ENCODE measurements at places on chromosomes 7 and 10. TPM values are rescaled to one million over a fixed set of nuclear protein-coding genes. Genes with fewer than 3 reads are reported as not detected.

The LEP gene
- total RNA-seq: not detected

The UNC5B gene
- total RNA-seq: 12.0 TPM

The ASB15 gene
- not detected for total RNA-seq

The CALML3 gene
- total RNA-seq: not detected

The PSMC2 gene
- 91.5 TPM for total RNA-seq

The OR2A5 gene
- not detected for total RNA-seq

The HECW1 gene
- total RNA-seq: 0.28 TPM

The CLRN3 gene
- total RNA-seq: not detected

DNA sequence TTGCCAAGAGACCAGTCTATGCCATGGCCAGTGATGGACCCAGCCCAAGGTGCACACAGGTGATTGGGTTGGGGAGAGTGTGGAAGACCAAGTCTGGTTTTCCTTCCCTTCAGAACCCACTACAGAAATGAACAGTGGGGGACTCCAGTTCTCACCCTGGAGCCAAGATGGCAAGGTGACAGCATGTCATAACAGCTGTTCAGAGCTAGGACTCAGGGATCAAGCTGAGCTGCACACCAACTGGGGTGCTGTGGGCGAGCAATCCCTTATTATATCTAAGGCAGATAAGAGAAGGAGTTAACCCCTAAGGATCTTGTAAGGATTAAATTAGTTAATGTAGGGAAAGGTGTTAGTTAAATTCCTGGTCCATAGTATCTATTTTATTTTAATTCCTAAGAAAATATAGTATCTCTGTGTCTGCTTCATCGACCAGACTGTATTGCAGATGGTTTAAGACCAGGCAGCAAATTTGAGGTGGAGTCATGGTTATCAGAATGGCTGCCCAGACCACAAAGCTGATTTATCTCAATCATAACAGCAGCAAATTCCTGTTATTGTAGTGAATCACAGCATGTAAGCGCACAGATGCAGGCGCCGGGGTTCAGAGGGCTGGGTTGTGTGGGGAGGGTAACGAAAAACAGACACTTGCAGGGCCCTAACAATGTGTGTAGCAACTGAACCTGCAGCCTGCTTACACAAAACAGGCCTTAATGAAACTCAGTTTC is 208.7 kb upstream of the ZNF32 start:
- no peak overlapping the region for H3K27ac ChIP-seq
- no peaks in the 10 kb centered on the region for H3K27me3 ChIP-seq
- no peaks in the 10 kb centered on the region for H3K4me1 ChIP-seq
- H3K4me3 ChIP-seq: no peak overlapping the region

DNA sequence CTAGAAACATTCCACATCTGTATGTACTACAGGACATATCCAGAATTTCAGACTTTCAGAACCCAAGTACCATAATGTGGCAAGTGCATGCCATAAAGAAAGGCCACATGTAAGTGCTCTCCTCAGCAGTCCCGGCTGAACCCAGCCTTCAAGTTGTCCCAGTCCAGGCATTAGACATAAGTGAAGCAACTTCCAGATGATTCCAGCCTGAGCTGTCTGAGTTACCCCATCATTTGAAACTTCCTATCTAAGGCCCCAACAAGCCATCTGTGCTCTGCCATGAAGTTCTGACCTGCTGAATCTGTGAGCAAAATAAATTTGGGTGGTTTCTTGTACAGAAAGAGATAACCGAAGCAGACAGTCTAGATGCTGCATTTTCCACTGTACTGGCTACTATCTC is 218.8 kb downstream of the IPMK start:
- H3K4me1 ChIP-seq: no peaks in the 10 kb centered on the region
- no peak for DNase-seq

DNA sequence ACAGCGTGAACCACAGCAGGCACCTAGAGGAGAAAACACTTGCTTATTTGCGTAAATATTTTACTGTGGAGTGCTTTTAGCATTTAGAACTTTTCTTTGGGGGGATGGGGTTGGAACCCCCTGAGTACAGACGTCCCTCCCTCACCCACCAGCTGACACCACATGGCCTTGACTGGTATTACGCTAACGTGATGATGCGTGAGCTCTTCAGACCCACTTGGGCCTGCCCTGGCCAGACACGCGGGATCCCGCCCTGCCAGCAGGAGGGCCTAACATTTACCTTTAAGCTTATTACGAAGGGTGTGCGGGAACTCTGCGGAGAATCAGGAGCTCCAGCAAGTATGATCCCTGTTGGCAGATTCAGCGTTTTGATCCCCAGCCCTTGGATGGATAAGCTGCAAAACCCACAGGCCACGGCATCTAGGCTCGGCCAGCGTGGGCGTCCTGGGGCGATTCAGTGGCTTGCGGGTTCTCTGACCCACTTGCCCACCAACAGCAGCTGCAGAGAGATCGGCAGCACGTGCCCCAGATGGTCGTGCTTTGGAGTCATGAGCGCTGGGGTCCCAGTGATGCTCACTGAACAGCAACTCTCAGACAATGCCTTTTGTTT is 545.5 kb upstream of the FOXK1 start:
- H3K27me3 ChIP-seq: no peaks in the 10 kb centered on the region
- no peak for DNase-seq
- no peaks in the 10 kb centered on the region for H3K4me1 ChIP-seq
- H3K4me3 ChIP-seq: no peak overlapping the region
- no peak overlapping the region for H3K27ac ChIP-seq
- H3K36me3 ChIP-seq: no peaks in the 10 kb centered on the region

- DNase-seq: no peak
- H3K27me3 ChIP-seq: no peaks in the 10 kb centered on the region
- no peaks in the 10 kb centered on the region for H3K36me3 ChIP-seq
These were observed 21.0 kb downstream of the ZCWPW1 start for GRCh38 chr7:100407285-100408180.

GRCh38 chr7:105345003-105345402 is 43.7 kb downstream of the SRPK2 start:
- H3K27me3 ChIP-seq: no peaks in the 10 kb centered on the region
- no peaks in the 10 kb centered on the region for H3K4me1 ChIP-seq
- H3K27ac ChIP-seq: no peak overlapping the region
- no peaks in the 10 kb centered on the region for H3K36me3 ChIP-seq

DNA sequence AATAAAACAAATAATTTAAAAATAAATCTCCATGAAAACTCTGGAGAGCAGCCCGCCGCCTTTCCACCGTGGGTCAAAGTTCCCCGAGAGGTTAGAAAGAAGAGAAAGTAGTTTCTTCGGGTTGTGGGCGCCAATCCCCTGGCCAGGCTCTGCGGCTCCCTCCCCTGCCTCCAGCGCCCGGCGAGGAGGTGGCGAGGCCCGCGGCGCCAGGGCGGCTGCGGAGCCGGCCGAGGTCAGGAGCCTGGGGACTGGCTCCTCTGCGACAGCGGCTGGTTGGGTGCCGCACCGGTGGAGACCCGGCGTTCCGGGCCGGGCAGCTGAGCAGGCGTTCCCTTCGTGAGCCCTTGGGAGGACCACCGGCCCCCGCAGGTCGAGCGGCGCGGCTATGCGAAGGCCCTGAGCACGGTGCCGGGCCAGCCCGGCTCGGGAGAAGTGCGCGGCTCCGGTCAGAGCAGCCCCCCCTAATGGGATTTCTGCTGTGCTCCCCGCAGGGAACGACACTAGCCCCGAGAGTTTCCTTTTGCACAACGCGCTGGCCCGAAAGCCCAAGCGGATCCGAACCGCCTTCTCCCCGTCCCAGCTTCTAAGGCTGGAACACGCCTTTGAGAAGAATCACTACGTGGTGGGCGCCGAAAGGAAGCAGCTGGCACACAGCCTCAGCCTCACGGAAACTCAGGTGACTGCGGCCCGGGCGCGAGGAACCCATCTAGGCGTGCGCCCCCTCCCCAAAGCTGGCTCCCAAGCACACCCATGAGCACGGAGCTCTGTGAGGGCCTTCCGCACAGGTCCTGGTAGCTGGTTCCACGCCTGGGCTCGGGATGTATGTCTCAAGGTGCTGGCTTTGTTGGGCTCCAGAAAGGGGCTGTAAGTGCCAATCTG is 2.8 kb downstream of the EMX2 start:
- no peaks in the 10 kb centered on the region for H3K36me3 ChIP-seq
- no peak for DNase-seq
- H3K4me3 ChIP-seq: peak overlapping the region; percentile 77
- no peaks in the 10 kb centered on the region for H3K27me3 ChIP-seq
- peak overlapping the region; percentile 98 for H3K27ac ChIP-seq
- H3K4me1 ChIP-seq: peaks cover 2% of the 10 kb centered on the region

GRCh38 chr10:4333459-4333894 is 492.5 kb upstream of the AKR1E2 start:
- no peak overlapping the region for H3K27ac ChIP-seq
- no peaks in the 10 kb centered on the region for H3K36me3 ChIP-seq
- DNase-seq: no peak

DNA sequence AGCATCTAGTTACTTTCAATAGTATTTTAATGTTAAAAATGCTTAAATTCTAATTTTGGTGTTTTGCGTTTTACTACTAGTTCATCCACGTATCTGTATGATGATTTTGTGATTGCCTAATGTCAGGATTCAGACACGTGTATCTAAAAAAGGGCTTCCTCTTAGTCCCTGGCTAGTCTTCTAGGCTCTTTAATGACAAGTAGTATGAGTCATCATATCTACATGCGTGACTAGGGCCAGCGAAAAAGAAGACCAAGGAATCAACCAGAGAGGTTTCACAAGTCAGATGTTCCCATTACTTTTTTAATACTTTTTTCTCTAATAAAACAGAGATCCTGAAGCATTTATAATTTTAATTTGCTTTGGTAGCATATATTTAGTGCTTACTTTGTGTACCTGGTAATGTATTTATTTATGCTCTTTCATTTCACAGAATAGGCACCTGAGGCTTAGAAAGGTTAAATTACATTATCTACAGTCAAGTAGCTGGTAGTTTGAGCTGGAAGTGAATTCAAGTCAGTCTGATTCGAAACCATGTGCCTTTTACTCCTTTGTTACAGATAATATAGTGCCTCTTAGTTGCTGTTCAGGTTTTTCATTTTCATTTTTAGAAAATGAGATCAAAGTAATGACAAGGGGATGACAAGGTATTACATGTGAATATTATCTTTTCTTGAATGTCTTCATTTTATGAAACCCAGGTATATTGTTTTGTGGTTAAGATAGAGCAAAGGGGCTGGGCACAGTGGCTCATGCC is 140.3 kb downstream of the FOXP2 start:
- H3K4me1 ChIP-seq: no peaks in the 10 kb centered on the region
- no peaks in the 10 kb centered on the region for H3K27me3 ChIP-seq
- no peak overlapping the region for H3K4me3 ChIP-seq
- H3K27ac ChIP-seq: no peak overlapping the region
- no peaks in the 10 kb centered on the region for H3K36me3 ChIP-seq

DNA sequence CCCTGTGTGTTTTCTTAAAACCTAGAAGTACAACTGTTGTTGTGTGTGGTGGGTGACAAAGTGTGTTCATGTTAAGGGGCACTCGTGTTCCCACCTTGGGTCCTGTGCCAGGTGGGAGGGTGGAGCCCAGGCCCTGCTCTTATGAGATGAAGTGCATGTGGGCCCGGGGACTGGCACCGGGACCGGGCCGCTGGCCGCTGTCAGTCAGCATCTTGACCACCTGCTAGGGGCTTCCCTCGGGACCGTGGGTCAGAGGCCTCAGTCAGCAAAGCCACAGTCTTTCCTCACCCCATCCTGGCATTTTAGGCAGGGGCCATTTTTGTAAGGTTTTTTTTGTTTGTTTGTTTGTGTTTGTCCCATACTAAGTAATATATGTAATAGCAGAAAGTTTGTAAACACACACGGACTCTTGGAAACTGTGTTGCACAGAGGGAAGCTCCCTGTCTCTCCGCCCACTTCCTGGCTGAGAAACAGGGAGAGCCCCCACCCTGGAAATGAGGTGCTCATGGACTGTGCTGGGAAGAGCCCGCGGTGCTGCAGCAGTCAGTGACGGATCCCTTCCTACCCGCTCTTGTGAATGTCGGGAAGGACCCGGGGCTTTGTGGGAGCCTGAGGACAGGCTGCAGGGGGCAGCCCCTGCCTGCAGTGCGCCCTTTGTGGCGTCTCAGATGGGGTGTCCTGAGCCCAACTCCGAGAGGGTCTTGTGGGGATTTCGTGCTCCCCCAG is 13.4 kb downstream of the AGAP3 start:
- no peaks in the 10 kb centered on the region for H3K36me3 ChIP-seq
- no peaks in the 10 kb centered on the region for H3K27me3 ChIP-seq
- H3K4me1 ChIP-seq: peaks cover 4% of the 10 kb centered on the region
- H3K27ac ChIP-seq: no peak overlapping the region
- no peak overlapping the region for H3K4me3 ChIP-seq
- no peak for DNase-seq

DNA sequence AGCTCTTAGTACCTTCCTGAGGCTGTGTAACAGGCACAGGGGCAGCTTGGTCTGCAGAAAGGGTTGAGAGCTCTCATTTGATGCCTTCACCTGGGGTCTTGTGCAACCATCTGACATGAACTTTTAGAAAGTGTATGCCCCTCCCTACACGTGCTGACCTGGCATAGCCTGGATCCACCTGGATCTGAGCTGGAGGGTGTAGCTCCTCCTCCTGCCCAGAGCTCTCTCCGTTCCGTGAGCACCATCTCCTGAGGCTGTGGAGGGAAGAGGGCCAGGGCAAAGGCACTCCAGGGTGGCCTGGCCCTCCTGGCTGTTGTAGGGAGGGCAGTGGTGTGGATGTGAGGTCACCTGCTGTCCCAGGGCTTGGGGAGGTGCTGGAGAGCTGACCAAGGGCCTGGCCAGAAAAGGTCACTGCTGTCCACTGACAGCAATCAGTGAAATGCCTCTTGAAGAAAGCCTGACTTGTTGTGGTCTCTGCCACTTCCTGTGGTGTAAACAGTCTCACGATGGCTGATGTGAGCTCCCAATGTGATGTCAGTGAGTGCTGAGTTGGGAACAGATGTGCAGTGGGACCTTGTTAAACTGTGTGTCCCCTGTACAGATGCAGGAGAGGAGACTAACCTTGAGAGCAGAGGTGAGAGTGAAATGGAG is 23.0 kb downstream of the AMZ1 start:
- H3K27ac ChIP-seq: no peak overlapping the region
- H3K36me3 ChIP-seq: no peaks in the 10 kb centered on the region
- H3K4me3 ChIP-seq: no peak overlapping the region

- no peaks in the 10 kb centered on the region for H3K36me3 ChIP-seq
- H3K27ac ChIP-seq: peak overlapping the region; percentile 95
- DNase-seq: peak; percentile 20
- H3K4me3 ChIP-seq: no peak overlapping the region
These were observed 11.2 kb downstream of the ZCCHC24 start for GRCh38 chr10:79434223-79434687.

GRCh38 chr10:3780771-3781467 is 4.1 kb downstream of the KLF6 start:
- H3K27ac ChIP-seq: peak overlapping the region; percentile 100
- H3K36me3 ChIP-seq: no peaks in the 10 kb centered on the region
- no peak for DNase-seq
- peaks cover 6% of the 10 kb centered on the region for H3K4me1 ChIP-seq

- H3K27me3 ChIP-seq: no peaks in the 10 kb centered on the region
- H3K27ac ChIP-seq: no peak overlapping the region
- no peak for DNase-seq
- no peaks in the 10 kb centered on the region for H3K36me3 ChIP-seq
- H3K4me1 ChIP-seq: no peaks in the 10 kb centered on the region
- H3K4me3 ChIP-seq: no peak overlapping the region
These were observed 135.4 kb downstream of the CXCL12 start for GRCh38 chr10:44249490-44249889.
